ENCODE measurements at places on chromosomes 5 and 9.

DNA sequence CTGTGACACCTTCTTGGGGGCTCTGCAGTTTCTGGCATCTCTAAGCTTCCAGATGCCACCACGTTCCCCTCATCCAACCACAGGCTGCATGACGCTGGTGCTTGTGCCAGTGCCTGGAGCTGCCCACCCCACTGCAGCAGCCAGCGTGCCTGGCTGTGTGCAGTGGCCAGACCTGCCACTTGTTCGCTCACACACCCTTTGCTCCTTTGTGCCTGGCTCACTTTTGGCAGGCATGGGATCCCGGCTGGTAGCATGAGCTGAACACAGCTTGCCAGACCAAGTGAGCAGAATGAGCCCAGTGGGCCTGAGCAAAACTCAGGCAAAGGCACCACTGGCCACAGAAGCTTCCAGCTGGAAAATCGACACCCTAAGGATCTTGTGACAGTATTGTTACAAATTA lies 562.9 kb upstream of the ACO1 start:
- DNase-seq: no peak

DNA sequence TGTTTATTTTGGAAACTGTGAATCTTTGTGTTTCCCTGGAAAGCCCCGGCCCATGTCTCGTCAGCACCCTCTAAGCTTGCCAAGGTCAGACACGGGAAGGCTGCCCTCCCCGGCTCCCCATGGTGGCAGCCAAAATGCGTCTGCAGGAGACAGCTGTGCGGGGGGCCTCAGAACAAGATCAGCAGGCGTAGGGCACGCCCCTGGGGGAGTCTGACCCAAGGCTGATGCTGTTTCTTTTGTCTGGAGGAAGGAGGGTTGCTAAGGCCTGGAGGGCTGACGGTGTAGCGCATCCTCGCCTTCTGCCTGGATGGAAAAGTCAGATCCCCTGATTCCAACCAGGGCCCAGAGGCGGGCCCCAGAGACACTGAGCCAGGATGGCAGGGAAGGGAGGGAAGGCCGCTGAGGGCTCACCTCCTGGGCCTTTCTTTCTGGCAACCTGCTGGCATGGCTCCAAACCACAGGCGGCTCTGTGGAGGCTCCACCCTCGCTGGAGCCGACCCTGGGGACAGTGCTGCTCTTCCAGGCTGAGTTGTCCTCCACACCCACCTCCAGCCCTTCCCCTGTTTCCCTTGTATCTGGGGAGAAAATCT lies 57.2 kb downstream of the OLFM1 start:
- DNase-seq: no peak

- DNase-seq: no peak
These were observed 44.4 kb downstream of the AK8 start for GRCh38 chr9:132833550-132834121.

- no peak for DNase-seq
These were observed 9.8 kb downstream of the ECPAS start for GRCh38 chr9:111474385-111474784.

DNA sequence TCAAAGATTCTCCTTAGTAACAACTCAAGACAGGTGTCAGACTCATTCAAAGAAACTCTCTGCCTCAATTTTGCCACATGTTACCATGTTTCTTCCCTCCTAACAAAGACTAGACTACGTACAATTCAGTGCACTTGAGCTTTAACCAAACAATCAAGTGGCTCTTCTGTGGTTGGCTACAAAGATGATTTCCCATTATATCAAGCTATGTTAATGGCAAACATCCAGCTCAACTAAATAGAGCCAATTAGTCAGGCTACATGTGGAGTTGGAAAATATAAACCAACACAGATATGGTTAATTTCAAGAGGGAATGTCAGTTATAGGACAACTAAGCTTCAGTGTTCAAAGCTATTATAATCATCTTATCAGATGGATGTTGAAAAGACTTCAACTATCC lies 29.2 kb upstream of the ADRA1B start:
- no peak for DNase-seq

GRCh38 chr9:3035579-3036332 lies 191.9 kb upstream of the PUM3 start:
- DNase-seq: no peak

GRCh38 chr5:633501-633955 lies 21.4 kb downstream of the CEP72 start:
- no peak for DNase-seq

- no peak for DNase-seq
These were observed 21.8 kb downstream of the STK10 start for GRCh38 chr5:172166030-172166826.

GRCh38 chr5:56594792-56595191 lies 220.6 kb upstream of the MAP3K1 start:
- no peak for DNase-seq

- DNase-seq: no peak
These were observed 181.2 kb downstream of the PIK3R1 start for GRCh38 chr5:68396722-68397121.

- DNase-seq: no peak
These were observed 70.5 kb upstream of the TNFAIP8 start for GRCh38 chr5:119285070-119285916.

DNA sequence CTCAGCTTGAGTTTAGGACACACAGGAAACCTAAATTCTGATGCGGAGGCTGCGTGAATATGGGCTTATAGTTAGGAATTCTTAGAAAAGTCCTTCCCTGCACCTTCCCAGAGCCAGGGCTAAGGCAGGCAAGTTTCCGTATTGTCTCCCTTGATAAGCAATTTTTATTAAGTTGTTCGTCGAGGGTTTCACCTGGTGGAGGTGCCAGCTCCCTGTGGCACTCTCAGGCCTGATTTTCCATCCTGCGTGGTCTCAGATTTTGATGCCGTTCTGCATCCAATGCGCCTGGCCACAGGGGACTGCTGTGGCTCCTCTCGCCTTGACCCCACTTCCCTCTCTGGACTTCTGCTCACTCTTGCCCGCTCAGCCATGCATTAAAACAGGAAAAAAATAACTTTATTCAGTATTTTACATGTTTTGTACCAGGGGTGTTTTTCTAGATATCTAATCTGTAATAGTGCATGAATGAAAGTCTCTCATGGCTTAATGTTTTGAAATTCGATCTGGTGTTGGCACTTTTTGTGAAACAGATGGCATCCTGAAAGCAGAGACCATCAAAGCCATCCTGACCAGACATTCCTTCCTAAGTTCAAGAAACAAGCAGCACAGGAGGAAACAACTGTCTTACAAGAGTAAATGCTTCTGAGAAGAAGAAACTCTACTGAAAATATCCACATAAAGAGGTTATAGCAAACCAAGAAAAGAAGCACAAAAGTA lies 50.7 kb downstream of the TRIP13 start:
- DNase-seq: no peak

DNA sequence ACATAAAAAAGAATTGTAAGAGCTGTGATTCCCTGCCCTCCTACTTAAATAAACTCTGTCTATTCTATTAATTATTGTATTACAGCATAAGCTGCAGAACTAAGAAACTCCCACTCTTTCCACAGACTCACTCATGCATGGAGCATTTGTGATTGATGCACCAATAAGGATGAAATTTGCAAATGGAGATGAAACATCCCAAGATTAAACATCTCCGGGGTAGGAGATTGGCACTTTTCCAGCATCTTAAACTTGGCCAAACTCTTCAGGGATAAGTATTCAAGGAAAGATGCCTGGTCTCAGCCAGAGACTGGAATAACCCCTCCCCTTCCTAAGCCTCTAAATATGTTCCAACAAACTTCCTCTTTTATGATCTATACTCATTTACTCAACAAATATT lies 472.0 kb downstream of the ACTL7B start:
- no peak for DNase-seq

DNA sequence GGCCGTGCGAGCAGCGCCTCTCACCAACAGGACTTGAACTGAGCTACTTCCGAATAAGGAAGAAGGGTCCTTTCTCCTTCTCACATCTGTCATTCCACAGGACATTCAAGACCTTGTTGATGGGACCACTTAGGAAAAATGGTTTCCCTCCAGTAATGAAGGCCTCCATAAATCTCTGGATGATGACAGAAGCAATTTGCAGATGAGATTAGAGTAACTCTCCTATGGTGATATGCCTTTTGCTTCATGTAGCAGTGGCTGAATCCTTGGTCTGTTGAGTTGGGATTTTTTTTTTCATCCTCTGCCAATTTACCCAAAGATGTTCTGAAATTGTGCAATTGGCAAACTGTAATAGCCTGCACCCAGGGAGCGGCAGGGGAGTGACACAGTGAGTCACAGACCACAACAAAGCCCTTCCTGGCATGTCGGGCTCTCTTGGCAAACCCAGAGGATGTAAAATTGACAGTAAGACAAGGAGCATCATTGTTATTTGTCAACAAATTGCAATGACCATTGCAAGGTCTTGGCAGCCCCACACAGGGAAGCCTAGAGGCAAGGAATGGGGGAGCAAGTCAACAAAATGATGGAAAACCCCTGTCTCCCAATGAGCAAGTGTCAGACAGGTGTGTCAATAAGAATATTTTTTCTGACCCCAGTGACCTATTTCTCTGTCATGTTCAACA lies 275.9 kb downstream of the ACTL7B start:
- no peak for DNase-seq

DNA sequence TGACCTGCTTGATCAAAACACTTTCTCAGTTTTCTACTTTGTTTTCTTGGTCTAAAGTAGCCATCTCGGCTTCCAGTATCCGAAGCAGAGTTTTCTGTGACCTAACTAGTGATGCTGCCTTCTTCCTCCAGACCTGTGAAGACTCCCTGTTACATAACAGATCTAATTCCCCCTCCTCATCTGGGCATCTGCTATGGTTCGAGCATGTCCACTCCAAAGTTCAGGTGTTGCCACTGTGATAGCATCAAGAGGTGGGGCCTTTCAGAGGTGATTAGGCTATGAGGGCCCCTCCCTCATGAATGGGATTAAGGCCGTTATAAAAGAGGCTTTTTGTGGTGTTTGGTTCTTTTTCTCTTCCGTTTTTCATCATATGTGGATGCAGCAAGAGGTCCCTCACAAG lies 20.3 kb downstream of the TTC23L start:
- DNase-seq: no peak

GRCh38 chr5:120614531-120615180 lies 150.6 kb downstream of the PRR16 start:
- DNase-seq: no peak

All from iPS DF 6.9 (cell line).